Breast epithelium (tissue), 4 donors: ENCODE measurements at places on chromosomes 12 and 14. TPM values are rescaled to one million over a fixed set of nuclear protein-coding genes. Genes with fewer than 3 reads are reported as not detected.

Gene POTEM
- not detected for total RNA-seq

DNA sequence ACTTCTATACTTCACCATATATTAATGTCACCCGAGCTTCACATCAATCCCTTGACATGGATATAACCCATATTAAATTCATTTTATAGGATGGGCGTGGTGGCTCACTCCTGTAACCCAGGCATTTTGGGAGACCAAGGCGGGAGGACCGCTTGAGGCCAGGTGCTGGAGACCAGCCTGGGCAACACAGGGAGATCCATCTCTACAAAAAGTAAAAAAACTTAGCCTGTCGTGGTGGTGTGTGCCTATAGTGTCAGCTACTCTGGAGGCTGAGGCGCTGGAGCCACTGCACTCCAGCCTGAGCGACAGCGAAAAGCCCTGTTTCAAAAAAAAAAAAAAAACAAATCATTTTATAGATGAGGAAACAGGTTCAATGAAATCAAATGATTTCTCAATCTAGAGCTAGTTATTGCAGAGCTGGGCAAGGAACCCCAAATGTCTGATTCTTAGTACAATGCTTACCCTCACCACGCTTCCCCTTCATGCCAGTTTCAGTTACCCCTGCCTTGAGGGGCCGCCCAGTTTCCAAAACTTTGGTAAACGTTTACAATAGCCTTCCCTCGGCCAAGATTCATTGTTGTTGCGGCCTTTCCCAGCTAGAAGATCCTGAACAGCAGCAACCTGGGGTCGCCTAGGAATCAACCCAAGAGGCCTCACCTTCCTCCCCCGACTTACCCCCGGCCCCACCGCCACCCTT is 751 bp downstream of the PSMB5 start:
- no peak for DNase-seq

Gene TCL1B
- not detected for total RNA-seq

Gene KRT80
- total RNA-seq: 2.9 TPM

- DNase-seq: no peak
Measured at GRCh38 chr12:18045446-18045992, 44.5 kb downstream of the RERGL start.

Gene FOXN4
- total RNA-seq: not detected

- no peak for DNase-seq
Measured at GRCh38 chr14:71776471-71777360, 155.5 kb upstream of the RGS6 start.

DNA sequence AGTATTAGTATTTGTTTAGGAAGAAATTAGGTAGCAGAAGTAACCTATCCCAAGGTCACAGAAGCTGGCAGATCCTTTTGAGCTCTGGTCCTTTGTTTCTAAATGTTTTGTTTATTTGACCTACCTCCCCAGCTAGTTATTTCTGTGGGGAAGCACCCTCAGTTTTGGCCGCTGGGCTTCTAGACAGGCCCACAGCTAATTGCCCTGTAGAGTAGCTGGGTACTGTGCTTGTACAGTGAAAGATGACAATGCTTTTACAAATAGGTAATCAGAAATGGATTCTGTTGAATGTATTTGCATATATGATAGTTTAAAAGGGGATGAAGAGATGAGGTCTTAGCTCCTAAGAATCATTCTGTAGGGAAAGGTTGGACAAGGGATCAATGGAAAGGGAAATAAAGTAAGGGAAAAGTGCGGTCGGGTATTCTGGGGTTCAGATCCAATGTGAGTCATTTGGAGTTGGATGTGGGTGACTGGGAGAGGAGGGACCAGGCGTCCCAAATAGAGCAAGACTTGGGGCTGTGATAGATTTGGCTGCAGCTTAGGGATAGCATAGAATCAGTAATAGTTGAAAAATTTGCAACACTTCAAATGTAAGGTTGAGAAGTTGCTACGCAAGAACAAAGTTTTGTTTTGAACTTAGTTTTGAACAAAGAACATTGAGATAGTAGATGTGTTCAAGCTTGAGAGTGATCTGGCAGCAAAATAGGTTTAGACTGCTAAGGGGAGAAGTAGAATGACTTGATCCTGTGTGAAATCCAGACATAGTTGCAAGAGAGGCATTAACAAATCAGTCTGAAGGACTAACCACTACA is 3.6 kb downstream of the NUDT4 start:
- DNase-seq: no peak

Gene KRT84
- total RNA-seq: not detected

DNA sequence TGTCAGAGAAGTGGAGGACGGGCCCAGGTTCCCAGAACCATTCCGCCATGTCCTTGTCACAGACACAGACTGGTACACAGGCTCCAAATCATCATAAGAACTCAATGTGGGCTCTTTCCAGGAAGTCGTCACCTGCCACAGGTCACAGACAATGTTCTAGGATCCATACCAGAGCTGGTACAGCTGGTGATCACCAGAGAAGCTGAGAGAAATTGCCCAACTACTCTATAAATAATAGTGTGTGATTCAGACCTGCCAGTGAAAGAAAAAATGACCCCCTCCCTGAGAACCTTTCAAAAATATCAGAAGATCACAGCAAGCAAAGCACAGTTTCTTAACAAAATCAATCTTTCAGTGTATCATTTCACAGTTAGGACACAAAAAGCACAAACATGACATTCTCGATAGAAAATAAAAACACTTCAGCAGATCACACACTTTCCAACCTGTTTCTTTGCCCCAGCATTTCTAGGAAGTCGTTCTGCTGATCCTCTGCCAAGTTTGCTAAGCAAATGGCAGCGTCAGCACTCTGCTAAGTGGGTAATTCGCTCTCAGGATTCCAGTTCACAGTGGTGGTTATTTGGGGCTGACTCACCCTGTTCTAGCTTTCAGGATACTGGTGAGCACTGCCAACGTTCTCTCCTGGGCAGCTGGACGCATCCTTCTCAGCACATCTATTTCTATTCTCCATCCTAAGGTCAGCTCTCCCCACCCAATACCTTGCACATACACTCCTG is 223.3 kb upstream of the SFSWAP start:
- no peak for DNase-seq

- no peak for DNase-seq
Measured at GRCh38 chr14:20712904-20713303, 24.3 kb downstream of the ANG start.

- DNase-seq: no peak
Measured at GRCh38 chr12:48781750-48782456, 7.0 kb downstream of the ADCY6 start.
